ENCODE measurements at places on chromosomes 11 and 22.

DNA sequence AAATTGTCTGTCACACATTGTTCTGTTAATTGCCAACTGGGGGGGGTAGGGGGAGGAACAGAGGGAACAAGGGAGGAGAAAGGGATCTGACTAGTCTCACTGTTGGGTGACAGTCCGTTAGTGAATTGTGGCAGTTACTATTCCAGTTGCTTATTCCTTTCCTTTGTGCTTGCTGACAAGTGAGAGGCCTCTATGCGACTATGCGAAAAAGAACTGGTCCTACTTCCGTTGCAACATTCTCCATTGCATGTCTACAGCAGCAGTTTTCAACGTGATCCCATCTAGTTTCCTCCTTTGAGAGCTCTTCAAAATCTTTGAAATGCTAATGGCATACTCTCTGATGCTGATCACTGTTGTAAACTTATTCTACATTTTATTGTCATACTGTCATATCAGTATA is 672.2 kb downstream of the LRRC4C start:
- no peak for DNase-seq

DNA sequence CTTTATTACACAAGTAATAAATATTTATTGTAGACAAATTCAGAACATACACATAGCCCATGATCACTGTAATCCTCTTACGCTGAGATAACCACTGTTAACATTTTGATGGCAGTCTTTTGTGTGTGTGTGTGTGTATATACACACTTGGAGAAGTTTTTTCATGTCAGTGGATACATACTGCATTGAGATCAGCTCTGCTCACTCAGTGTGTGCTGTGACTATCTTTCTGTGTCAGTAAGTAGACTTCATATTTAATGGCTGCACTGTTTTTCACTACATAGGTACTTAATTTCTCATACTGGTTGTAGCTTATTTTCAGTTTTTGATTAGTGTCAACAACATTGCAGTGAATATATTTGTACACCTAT is 82.9 kb downstream of the FAM83F start:
- DNase-seq: no peak

- DNase-seq: no peak
These were observed 16.8 kb downstream of the TPST2 start for GRCh38 chr22:26573026-26573662.

DNA sequence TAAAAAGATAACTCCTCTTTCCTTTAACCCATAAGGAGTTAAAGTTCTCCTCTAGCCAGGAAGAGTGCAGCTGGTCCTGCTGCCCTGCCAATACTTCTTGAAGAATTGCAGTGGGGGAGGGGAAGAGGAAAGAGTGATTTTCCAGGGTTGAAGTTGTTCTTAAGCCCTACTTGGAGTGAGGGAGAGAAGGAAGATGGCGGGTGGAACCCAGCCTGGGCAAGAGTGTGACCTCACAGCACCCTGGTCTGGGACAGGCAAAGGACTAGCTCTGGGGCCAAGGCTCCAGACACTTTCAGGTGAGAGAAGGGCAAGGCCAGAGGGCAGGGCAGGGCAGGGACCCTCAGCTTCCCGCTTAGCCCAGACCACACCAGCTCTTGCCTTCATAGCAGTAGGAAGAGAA is 6.6 kb downstream of the TNKS1BP1 start:
- peak; percentile 61 for DNase-seq

GRCh38 chr22:23113067-23113846 is 28.5 kb downstream of the RSPH14 start:
- DNase-seq: peak; percentile 35

GRCh38 chr11:115391598-115391997 is 112.6 kb downstream of the CADM1 start:
- no peak for DNase-seq

DNA sequence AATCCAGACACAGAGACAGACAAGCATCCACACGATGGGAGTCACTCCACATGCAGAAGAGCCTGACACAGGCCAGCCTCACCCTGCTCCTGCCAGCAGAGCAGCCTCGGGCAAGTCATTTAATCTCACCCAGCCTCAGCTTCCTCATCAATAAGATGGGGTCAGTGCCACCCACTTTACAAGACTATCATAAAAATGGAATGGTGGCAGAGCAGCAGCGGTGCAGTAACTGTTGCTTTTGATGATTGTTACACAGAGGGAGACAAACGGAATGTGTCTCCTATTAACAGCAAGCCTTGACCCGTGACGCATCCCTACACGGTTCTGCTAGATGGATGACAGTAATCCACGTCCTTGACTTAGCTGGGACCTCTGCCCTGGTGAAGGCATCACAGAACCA is 26.0 kb upstream of the ARFGAP3 start:
- no peak for DNase-seq

- no peak for DNase-seq
These were observed 325.6 kb downstream of the BLID start for GRCh38 chr11:121790430-121790829.

DNA sequence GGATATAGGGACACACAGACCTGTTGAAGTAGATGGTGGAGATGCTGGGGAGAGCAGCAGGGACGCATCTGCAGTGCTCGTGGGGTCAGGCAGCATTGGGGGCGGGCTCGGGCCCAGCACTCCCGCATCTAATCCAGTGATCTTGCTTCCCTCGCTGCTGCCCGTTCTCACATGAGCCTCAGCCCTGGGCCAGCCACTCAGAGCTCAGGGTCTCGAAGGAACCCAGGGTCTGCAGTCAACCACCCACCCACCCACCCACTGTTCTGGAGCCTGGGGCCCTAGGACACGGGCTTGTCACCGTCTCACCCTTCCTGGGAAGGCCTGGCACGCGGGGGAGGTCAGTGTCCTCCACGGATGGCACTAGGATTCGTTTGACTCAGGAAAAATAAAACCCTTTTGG is 406.0 kb downstream of the TBC1D22A start:
- DNase-seq: no peak
